Gastrocnemius medialis (tissue), 4 donors: ENCODE measurements at places on chromosomes 16 and 17. TPM values are rescaled to one million over a fixed set of nuclear protein-coding genes. Genes with fewer than 3 reads are reported as not detected.

CHMP1A gene
- 105 TPM for total RNA-seq

NAA60 gene
- 15.2 TPM for total RNA-seq

TPSAB1 gene
- 7.4 TPM for total RNA-seq

EVI2B gene
- 3.0 TPM for total RNA-seq

NME2 gene
- 449 TPM for total RNA-seq

LRRC37A gene
- 1.8 TPM for total RNA-seq

ELOB gene
- 393 TPM for total RNA-seq

CLEC10A gene
- total RNA-seq = not detected

CHTF18 gene
- 0.44 TPM for total RNA-seq

RCVRN gene
- not detected for total RNA-seq

OTOP3 gene
- total RNA-seq = not detected

NPW gene
- total RNA-seq = not detected

ADORA2B gene
- 1.4 TPM for total RNA-seq

CBLN1 gene
- total RNA-seq = 0.16 TPM
